ENCODE measurements at places on chromosomes 5 and 9.

- H3K36me3 ChIP-seq, result no peaks in the 10 kb centered on the region
- peaks cover 5% of the 10 kb centered on the region for H3K27me3 ChIP-seq
- DNase-seq, result no peak
- H3K4me1 ChIP-seq, result no peaks in the 10 kb centered on the region
- H3K4me3 ChIP-seq, result no peak overlapping the region
These were observed 42.9 kb downstream of the OLFM1 start for GRCh38 chr9:135130207-135130976.

GRCh38 chr5:173944511-173944910 lies 44.5 kb upstream of the C5orf47 start:
- DNase-seq, result no peak
- no peak overlapping the region for H3K4me3 ChIP-seq
- H3K4me1 ChIP-seq, result peaks cover 22% of the 10 kb centered on the region
- peaks cover 20% of the 10 kb centered on the region for H3K36me3 ChIP-seq
- H3K27me3 ChIP-seq, result no peaks in the 10 kb centered on the region

GRCh38 chr9:27395484-27395921 lies 98.6 kb upstream of the EQTN start:
- peaks cover 44% of the 10 kb centered on the region for H3K4me1 ChIP-seq
- no peak overlapping the region for H3K4me3 ChIP-seq
- DNase-seq, result no peak

GRCh38 chr9:86354818-86355309 lies 654 bp upstream of the TUT7 start:
- no peak for DNase-seq
- H3K4me3 ChIP-seq, result peak overlapping the region; percentile 88
- H3K27ac ChIP-seq, result peak overlapping the region; percentile 25
- H3K4me1 ChIP-seq, result peaks cover 19% of the 10 kb centered on the region

DNA sequence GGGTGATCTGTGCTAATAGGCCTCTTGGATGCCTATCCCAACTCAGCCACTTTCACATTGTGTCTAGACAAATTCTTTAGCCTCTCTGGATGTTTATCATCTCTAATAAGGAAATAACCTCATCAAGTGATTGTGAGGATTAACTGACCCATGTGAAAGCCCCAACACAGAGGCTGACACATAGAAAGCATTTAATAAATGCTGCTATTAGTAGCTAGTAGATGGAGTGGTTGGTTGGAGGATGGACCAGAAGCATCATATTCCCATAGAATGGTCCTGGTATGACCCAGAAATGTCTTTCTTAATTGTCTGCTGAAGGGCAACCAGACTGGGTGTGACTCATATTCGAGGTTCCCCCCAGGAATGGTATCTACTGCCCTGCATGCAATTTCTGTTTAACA lies 124.4 kb downstream of the PIK3R1 start:
- peaks cover 7% of the 10 kb centered on the region for H3K4me1 ChIP-seq
- H3K4me3 ChIP-seq, result no peak overlapping the region
- no peaks in the 10 kb centered on the region for H3K27me3 ChIP-seq
- H3K36me3 ChIP-seq, result no peaks in the 10 kb centered on the region
- no peak overlapping the region for H3K27ac ChIP-seq

DNA sequence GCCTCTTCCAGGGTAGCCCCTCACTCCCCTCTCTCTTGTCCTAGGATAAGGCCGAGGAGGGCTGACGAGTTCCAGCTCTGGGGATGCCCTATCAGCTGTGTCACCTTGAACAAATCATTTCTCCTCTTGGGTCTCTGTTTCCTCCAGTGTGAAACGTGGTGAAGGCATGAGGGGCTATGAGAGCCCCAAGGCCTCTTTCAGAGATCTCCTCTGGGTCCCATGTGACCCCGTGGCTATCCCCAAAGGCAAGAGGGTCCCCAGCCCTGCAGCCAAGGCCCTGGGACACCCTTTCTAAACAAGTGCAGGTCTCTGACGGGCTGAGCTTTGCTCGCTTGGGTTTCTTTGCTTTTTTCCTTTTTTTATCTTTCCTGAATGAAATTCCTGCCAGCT lies 25.5 kb upstream of the SPTLC1 start:
- DNase-seq, result no peak
- peak overlapping the region; percentile 85 for H3K4me3 ChIP-seq
- peaks cover 14% of the 10 kb centered on the region for H3K27me3 ChIP-seq
- peaks cover 21% of the 10 kb centered on the region for H3K4me1 ChIP-seq
- no peak overlapping the region for H3K27ac ChIP-seq

- peaks cover 42% of the 10 kb centered on the region for H3K4me1 ChIP-seq
- H3K27me3 ChIP-seq, result peaks cover 1% of the 10 kb centered on the region
- H3K36me3 ChIP-seq, result peaks cover 2% of the 10 kb centered on the region
- H3K4me3 ChIP-seq, result no peak overlapping the region
- no peak overlapping the region for H3K27ac ChIP-seq
- no peak for DNase-seq
These were observed 175.3 kb downstream of the GDNF start for GRCh38 chr5:37664551-37664950.

- no peaks in the 10 kb centered on the region for H3K36me3 ChIP-seq
- no peak overlapping the region for H3K27ac ChIP-seq
- peaks cover 12% of the 10 kb centered on the region for H3K27me3 ChIP-seq
- H3K4me3 ChIP-seq, result no peak overlapping the region
- H3K4me1 ChIP-seq, result peaks cover 12% of the 10 kb centered on the region
- DNase-seq, result no peak
These were observed 6.4 kb upstream of the NKD2 start for GRCh38 chr5:1002271-1002546.

DNA sequence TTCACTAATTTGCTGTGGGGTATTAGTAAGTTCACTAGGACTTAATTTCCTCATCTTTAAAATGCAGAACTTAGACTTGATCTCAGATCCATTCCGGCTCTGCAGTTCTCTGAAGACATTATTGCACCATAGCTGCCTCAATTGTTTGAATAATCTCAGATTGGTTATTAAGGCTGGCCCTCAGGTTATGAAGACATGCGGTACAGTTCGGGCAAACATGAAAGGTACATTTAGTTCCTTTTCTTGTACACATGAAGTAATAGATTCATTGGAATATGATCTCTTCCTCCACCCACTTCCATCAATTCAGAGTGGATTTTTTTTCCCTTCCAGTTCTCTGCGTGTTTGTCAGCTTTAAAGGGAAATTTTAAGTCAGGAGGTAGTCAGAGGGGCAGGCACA lies 28.0 kb downstream of the ATP6V0E1 start:
- no peak overlapping the region for H3K27ac ChIP-seq
- peaks cover 26% of the 10 kb centered on the region for H3K4me1 ChIP-seq
- no peaks in the 10 kb centered on the region for H3K27me3 ChIP-seq
- no peak for DNase-seq

DNA sequence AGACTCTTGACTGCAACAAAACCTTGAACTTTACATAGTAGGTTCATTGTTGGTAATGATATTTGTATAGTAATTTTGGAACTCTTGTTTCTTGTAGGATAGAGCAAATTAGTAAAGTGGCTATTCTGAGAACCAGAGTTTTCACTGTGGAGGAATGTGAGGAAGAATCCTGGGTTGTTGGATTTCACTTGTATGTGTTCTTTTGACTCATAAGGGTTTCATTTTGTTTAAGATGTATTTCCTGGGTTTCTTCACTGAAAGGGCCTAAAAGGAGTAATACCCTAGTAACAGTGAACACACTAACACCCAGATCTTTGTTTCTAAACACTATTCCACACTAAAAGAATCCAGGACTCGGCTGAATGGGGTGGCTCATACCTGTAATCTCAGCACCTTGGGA lies 20.1 kb downstream of the TTC1 start:
- H3K4me1 ChIP-seq, result peaks cover 27% of the 10 kb centered on the region
- no peak for DNase-seq
- no peak overlapping the region for H3K4me3 ChIP-seq
- peaks cover 26% of the 10 kb centered on the region for H3K36me3 ChIP-seq
- no peaks in the 10 kb centered on the region for H3K27me3 ChIP-seq

DNA sequence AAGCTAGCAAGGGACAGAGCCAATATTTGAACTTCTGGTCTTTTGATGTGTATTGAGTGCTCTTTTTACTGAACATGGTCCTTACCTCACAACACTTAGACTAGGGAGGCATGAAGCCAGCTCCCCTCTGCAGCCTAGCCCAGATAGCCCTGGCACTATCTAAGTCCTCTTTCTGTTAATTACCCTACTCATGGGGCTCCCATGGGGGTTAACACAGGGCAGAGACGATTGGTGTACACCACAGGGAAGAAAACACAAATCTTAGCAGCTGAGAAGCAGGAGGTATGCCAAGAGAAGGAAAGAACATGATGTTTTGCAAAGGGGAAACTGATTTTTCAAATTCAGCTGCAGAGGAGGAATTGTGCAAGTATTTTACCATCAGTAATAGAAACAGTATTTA lies 383.8 kb downstream of the TMEM232 start:
- H3K27me3 ChIP-seq, result no peaks in the 10 kb centered on the region
- H3K27ac ChIP-seq, result no peak overlapping the region
- H3K4me1 ChIP-seq, result no peaks in the 10 kb centered on the region
- no peaks in the 10 kb centered on the region for H3K36me3 ChIP-seq
- DNase-seq, result no peak
- H3K4me3 ChIP-seq, result no peak overlapping the region

- peaks cover 42% of the 10 kb centered on the region for H3K36me3 ChIP-seq
- no peak overlapping the region for H3K4me3 ChIP-seq
- H3K27ac ChIP-seq, result no peak overlapping the region
These were observed 68.6 kb downstream of the VCAN start for GRCh38 chr5:83540105-83540504.

DNA sequence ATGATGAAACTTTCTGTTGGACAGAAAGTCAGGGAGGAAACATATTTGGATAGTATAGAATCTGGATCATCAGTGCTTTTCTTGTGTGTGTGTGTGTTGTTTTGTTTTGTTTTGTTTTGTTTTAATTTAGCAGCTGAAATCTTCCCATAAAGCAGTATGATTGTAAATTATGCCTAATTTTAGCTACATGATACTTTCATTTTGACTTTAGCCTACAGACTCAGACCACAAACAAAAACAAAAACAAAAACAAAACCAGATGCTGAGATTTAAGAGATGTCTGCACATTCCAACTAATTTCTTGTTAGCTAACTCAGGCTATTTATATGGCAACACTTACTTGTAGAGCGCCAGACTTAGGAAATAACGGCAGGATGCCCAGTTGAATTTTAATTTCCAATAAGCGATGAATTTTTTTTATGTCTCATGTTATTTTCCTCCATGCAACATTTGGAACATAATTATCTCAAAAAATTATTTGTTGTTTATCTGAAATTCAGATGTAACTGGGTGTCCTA lies 119.5 kb upstream of the TRPC7 start:
- H3K36me3 ChIP-seq, result no peaks in the 10 kb centered on the region
- H3K27ac ChIP-seq, result no peak overlapping the region
- H3K4me3 ChIP-seq, result no peak overlapping the region
- no peak for DNase-seq
- H3K4me1 ChIP-seq, result no peaks in the 10 kb centered on the region

DNA sequence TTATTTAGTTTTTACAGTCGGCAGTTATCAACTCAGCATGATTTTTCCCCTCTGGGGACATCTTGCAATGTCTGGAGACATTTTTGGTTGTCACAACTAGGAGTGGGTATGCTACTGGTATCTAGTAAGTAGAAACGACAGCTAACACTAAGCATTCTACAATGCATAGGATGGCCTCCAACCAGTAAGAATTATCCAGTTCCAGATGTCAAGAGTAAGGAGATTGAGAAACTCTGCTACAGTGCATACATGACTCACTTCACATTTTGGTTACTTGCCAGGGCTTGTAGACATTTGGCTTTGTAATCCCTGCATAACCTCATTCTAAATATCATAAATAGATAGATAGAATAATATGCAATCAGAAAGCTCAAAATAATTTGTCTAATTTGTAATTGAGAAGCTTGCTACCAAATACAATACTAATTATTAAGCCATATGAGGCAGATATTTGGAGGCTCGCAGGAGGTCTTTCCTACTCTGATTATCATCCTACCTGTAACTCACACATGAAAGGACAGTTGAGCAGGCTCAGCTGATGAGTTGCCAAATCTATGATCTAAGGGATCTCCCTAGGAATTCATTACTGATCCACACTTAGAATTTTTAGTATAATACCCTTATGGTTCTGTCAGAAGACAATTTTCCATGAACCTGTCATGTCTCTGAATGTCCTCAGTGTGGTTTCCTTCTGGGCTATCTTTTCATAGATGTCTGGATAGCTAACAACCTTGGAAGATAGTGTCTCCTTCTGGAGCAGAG lies 346.9 kb upstream of the TLE4 start:
- no peaks in the 10 kb centered on the region for H3K4me1 ChIP-seq
- DNase-seq, result no peak
- no peaks in the 10 kb centered on the region for H3K36me3 ChIP-seq
- H3K27me3 ChIP-seq, result no peaks in the 10 kb centered on the region
- H3K4me3 ChIP-seq, result no peak overlapping the region
- H3K27ac ChIP-seq, result no peak overlapping the region

GRCh38 chr9:98369896-98370295 lies 114.4 kb upstream of the TBC1D2 start:
- no peak overlapping the region for H3K4me3 ChIP-seq
- H3K27me3 ChIP-seq, result no peaks in the 10 kb centered on the region
- DNase-seq, result no peak
- peaks cover 4% of the 10 kb centered on the region for H3K4me1 ChIP-seq
- no peak overlapping the region for H3K27ac ChIP-seq

DNA sequence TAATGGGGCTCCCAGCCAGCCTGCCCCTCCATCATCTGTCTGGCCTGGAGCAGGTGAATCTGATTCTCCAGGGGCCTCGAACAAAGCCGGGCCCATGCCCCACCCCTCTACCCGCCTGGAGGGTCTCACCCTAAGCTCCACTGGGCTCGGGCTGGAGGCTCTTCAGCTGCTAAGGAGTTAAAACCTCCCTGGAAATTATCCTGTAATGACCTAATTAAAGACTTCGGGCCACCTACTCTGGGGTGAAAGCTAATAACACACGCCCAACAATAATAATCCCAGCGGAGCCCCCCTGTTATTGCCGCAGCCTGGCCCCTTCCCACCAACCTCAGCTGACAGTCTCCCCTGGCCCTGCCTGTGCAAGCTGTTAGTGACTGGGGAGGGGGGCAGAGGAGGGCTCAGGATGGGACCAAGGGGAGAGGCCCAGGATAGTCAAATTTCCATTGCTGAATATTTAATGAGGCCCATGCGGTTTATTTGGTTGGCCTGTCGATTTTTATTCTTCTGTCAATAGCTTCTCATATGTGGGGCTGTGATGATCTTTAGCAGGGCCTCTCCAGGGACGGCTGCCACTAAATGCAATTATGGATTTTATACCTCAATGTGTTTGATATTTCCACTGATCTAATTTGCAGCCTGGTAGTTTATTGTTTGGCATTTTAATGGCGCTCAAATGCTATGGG lies 25.7 kb downstream of the LMX1B start:
- no peak for DNase-seq
- no peak overlapping the region for H3K4me3 ChIP-seq
- H3K36me3 ChIP-seq, result no peaks in the 10 kb centered on the region
- H3K27ac ChIP-seq, result no peak overlapping the region

GRCh38 chr5:89270901-89271300 lies 387.9 kb upstream of the MEF2C start:
- no peak overlapping the region for H3K27ac ChIP-seq
- no peak overlapping the region for H3K4me3 ChIP-seq

GRCh38 chr5:56712895-56713591 lies 102.3 kb upstream of the MAP3K1 start:
- no peak for DNase-seq
- peaks cover 19% of the 10 kb centered on the region for H3K4me1 ChIP-seq
- no peak overlapping the region for H3K27ac ChIP-seq
- H3K36me3 ChIP-seq, result no peaks in the 10 kb centered on the region
- no peak overlapping the region for H3K4me3 ChIP-seq
- no peaks in the 10 kb centered on the region for H3K27me3 ChIP-seq

GRCh38 chr9:133770076-133770777 lies 32.1 kb upstream of the SARDH start:
- no peak overlapping the region for H3K27ac ChIP-seq
- peaks cover 11% of the 10 kb centered on the region for H3K4me1 ChIP-seq
- no peak for DNase-seq
- peaks cover 3% of the 10 kb centered on the region for H3K27me3 ChIP-seq

- H3K27me3 ChIP-seq, result no peaks in the 10 kb centered on the region
- H3K27ac ChIP-seq, result peak overlapping the region; percentile 23
- no peak for DNase-seq
These were observed 14.9 kb downstream of the LARP1 start for GRCh38 chr5:154770111-154770510.

Measured in endothelial cell (in vitro differentiated cells).